Fibroblast of skin of left quadriceps (primary cell): ENCODE measurements at places on chromosomes 7 and 10.

- no peak for DNase-seq
These were observed 12.9 kb downstream of the BAG3 start for GRCh38 chr10:119663866-119664698.

- no peak for DNase-seq
These were observed 830 bp downstream of the IMPDH1 start for GRCh38 chr7:128408709-128409595.

DNA sequence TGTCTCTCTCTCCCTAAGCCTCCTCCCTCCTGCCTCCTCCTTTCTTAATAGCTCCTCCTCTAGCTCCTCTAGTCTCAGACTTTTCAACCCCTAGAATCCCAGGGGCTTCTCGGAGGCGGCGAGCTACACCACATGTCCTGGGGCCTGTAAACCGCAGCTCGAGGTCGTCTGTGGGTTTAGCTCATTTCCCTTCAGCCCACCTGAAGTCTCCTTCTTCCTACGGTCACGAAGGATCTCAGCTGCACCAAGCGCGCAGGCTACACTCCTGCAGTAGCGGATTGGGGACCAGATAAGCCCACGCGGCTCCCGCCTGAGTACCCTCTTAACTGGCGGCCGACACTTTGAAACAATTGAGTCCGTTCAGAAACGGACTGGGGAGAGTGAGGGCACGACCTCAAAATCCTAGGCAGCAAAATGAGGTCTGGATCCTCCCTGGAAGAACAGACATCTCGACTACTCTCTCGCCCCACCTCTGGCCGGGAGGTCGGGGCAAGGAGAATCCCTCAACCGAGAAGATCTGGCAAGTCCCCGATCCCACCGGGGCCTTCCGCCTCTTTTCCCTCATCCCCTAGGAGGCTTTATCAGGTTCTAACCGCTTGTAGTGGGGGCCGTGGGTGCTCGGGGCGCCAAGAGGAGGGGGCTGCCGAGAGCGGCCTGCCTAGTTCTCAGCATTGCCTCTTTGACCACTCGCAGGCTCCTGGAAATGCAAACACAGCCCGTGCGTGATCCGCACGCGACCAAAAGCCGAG lies 1.3 kb upstream of the SORCS3 start:
- DNase-seq = no peak

GRCh38 chr7:78311181-78311580 lies 512.6 kb downstream of the PHTF2 start:
- DNase-seq = no peak

GRCh38 chr10:98376485-98376884 lies 38.5 kb downstream of the PYROXD2 start:
- no peak for DNase-seq

- no peak for DNase-seq
These were observed 45.0 kb upstream of the JAZF1 start for GRCh38 chr7:28225576-28225975.

- DNase-seq = no peak
These were observed 48.6 kb downstream of the CUL1 start for GRCh38 chr7:148747274-148747673.

DNA sequence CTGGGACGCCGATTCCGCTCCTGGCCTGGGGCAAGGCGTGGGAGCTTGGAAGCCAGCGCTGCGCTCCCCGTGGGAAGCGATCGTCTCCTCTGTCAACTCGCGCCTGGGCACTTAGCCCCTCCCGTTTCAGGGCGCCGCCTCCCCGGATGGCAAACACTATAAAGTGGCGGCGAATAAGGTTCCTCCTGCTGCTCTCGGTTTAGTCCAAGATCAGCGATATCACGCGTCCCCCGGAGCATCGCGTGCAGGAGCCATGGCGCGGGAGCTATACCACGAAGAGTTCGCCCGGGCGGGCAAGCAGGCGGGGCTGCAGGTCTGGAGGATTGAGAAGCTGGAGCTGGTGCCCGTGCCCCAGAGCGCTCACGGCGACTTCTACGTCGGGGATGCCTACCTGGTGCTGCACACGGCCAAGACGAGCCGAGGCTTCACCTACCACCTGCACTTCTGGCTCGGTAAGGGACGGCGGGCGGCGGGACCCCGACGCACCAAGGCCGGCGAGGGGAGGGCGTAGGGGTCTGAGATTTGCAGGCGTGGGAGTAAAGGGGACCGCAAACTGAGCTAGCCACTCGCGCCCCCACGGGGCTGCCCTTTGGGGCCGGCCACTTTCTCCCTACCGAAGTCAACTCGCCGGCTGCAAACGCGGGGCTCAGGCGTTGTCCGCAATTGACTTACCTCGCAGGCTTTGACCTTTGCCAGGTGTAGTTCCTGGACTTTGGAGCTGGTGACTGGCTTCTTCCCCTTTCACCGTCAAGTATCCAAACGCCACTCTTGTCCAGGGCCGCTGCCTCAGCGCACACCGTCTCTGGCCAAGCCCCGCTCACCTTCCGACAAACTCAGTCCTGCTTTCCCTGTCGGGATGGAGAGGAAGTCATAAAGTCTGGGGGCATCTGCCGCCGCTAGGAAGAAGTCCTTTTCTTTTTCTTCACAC lies at the start of gene SCIN:
SCIN (plus strand) TSS at position 187 of the 928 bp plus-strand sequence; CDS start at position 254, 67 bp downstream.
- no peak for DNase-seq

DNA sequence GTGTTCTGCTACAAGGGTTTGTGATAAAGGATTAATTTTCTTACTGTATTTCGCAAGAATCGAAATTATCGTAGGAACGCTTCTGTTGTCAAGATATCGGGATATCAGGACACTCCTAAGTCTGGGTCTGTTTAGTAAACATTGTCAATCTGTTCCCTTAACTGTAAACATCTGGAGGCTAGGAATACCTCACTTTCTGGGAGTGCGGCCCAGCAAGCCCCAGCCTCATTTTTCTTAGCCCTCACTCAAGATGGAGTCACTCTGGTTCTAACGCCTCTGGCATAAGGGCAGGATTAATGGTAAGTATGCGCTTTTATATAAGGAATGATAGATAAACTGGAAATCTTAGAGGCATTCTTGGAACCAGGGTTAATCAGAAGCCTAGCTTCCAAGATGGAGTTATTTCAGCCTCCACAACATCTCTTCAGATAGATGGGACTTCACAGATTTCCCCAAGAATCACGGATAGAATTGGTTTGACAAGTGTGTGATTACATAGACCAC lies 30.1 kb upstream of the CCL24 start:
- no peak for DNase-seq

GRCh38 chr7:78370936-78371335 lies 572.4 kb downstream of the PHTF2 start:
- DNase-seq = no peak

DNA sequence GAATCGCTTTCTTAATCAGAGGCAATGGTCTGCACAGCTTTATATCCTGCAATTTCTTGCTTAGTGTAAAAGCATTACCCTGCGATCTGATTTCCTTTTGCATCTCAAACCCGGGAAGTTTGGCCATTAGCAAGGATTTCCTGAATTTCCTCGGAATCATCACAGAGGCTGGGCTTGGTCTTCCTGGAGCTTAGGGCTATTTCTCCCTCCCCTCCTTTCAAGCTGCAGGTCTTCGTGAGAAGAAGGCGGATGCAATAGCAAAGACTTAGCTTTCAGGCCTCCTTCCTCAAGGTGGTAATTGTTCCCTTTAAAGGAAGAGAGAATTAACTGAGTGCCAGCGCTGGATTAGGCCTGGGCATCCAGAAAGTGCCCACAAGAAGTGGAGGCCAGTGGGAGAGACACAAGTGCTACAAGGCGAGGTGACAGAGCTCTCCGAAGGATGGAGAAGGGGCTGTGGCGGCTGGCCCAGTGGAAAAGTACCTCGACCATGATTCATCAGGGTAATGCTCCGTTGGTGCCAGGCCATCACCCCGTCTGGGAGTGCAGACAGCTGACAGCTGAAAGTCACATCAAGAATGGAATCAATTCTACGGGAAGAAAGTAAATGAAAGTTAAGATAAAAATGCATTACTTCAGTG lies 4.0 kb upstream of the ARMS2 start:
- no peak for DNase-seq

DNA sequence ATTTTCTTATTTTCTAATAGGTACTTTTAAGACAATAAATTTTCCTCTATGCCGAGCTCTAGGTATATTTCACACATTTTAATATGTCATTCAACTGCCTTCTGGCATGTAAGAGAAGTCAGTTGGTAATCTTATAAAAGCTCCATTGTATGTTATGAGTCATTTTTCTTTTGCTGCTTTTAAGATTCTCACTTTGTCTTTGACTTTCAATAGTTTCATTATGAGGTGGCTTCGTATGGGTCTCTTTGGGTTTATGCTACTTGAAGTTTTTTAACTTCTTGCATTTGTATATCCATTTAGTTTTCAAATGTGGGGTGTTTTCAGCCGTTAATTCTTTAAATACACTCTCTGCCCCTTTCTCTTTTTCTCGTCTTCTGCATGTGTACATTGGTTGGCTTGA lies 80.5 kb downstream of the ABCA13 start:
- no peak for DNase-seq

GRCh38 chr10:107899075-107899474 lies 734.6 kb upstream of the SORCS1 start:
- DNase-seq = no peak

DNA sequence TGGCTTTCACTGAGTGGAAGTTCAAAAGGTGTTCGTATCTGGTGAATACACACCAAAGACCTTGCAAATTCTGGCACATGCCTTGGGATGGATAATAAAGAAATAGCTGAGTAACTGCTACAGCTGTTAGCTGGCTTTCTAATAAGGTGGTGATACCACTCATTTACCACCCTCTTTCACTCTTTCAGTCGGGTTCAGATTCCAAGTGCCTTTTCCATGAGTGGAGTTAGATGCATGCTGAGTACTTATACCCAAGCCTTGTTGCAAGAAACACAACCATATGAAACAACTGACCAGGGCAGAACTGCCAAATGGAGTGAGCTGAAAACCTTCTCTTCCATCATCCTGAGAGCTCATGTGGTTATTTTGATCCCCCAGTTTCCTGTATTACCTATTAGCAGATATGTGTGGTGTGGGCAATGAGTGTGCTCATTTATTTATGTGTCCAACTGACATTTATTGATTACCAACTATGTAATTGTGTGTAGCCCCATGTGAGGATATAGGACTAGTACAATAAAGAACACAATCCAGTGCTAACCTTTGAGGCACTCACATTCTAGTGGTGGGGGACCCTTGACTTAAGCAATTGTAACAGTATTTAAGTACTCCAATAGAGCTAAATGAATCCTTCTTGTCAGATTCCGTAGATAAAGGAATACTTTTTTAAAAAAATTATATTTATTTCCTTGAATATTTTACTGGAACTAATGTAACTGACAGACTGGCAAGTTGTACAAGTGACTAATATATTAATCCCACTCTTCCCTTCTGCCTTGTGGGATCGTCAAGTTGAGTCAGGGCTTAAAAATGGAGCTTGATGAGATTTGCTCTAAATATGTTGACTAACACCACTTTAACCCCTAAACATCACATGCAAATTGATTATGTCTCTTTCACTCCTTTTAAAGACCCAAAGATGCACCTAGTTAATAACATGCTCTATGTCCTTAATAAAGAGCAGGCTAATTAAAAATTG lies 124.7 kb downstream of the ARID5B start:
- no peak for DNase-seq

GRCh38 chr7:11642841-11643240 lies 189.2 kb downstream of the THSD7A start:
- DNase-seq = no peak

DNA sequence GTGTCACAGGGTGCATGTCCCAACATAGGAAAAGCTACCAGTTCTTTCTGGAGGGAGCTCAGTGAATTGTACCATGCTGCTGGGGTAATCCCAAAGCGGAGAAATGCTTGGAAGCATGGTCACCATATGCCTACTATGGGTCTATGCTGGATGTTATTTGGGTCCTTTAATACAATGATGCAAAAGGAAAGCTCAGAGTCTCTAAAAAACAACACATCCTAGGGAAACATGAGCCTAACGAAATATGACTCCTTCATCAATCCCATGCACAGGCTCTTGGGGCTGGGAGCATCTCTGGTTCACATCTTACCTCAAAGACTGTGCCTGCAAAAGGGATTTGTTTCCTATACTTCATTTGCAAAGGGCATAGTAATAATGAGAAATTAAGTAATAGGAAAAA lies 65.2 kb downstream of the CUBN start:
- DNase-seq = no peak

DNA sequence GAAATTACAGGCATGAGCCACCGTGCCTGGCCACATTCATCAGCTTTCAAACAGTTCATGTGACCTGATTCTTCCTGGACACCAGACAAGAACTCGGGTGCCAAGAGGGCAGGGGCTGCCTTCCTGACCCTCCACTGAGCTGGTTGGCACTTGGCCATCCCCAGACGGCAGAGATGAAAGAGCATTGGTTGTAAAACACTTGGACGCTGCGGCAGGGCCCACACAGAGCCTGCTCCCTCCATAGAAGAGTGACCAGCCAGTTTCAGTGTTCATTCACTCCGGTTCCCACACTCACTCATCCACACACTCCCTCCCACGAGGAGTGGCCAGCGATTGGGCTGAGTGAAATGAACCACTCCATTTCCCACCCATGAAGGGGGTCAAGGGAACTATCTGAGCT lies 112.3 kb downstream of the ITGB8 start:
- no peak for DNase-seq

GRCh38 chr7:84700563-84701370 lies 486.1 kb downstream of the SEMA3D start:
- DNase-seq = no peak

- no peak for DNase-seq
These were observed 2.0 kb upstream of the GNAI1 start for GRCh38 chr7:80132594-80132993.

GRCh38 chr7:41280491-41280890 lies 422.4 kb downstream of the INHBA start:
- DNase-seq = no peak

DNA sequence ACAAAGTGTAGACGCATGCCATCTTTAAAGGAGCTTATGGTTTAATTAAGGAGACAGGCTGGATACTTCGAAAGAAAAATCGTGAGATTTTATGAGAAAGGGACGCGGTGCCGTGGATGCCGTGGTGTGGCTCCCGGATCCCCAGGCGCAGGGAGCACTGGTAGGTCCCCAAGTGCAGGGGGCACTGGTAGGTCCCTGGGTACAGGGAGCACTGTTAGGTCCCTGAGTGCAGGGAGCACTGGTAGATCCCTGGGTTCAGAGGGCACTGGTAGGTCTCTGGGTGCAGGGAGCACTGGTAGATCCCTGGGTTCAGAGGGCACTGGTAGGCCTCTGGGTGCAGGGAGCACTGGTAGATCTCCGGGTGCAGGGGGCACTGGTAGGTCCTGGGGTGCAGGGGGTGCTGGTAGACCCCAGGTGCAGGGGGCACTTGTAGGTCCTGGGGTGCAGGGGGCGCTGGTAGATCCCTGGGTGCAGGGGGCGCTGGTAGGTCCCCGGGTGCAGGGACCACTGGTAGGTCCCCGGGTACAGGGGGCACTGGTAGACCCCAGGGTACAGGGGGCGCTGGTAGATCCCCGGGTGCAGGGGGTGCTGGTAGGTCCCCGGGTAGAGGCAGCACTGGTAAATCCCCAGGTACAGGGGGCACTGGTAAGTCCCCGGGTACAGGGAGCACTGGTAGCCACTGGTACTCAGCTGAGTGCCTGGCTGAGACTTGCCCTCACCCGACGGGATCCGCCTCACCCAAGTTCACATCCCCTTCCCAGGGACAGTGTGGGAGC lies 14.1 kb downstream of the PRKAG2 start:
- DNase-seq = no peak

- DNase-seq = peak; percentile 45
These were observed 17.3 kb downstream of the KDM7A start for GRCh38 chr7:140159497-140159896.
